Epithelial cell of proximal tubule (primary cell): ENCODE measurements at places on chromosomes 2 and 18. TPM values are rescaled to one million over a fixed set of nuclear protein-coding genes. Genes with fewer than 3 reads are reported as not detected.

The SKA1 gene
- total RNA-seq = 23.9 and 34.2 TPM in 2 replicates

- DNase-seq = no peak
Observed at GRCh38 chr18:5979971-5980457, 84.7 kb upstream of the TMEM200C start.

DNA sequence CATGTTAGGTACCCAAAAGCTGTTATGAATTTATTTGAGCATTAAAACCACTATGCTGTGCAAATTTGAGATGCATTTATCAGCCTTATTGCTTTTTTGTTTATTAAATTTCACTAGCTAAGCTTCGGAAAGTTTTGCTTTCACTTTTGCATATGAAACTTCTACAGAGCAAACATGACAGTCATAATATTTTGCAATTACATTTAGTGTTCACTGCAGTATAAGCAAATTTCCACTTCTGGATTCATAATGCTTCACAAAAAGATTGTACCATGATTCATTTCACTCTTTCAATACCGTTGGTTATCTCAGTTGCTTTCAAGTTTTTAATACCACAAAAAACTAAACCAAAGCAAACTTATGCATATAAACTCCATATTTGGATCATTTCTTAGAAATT lies 228.7 kb upstream of the SLC8A1 start:
- no peak for DNase-seq

DNA sequence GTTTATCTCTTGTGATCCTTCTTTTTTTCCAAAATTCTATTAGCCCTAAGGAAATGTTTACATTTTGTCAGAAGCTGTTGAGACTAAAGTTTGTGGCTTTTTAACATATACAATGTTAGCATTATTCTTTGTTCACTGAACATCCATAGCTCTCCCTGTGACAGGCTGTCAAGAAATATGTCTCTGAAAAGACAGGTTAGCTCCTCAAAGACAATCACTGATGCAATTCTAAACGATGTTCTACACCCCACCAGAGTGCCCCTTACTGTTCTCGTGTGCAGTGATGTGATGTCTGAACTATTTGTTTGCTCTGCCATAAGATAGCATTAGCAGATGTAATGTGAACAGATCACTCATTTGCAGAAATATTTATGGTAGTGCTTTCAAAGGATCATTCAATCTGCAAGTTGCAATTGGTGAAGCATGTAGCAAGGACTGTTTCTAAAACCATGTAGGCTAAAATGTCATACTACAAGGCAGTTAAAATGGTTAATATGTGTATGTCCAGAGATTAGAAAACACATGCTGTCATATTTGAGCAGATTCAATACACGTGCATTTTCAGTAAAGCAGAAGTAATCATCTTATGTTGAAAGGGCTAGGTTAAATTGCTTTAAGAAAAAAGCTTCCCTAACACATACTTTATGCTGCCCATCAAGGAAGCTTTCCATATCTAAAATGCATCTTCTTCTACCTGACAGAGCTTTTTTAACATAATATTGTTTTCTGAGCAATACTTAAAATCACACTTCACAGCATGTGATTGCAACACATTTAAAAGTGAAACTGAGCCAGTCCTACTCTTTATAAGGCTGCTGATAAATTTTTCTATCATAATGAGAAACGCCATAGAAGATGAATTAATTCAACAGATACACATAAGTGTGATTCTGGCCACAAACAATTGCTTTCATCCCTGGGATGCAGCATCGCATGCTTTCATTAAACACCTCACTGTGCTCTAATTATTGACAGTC lies 285.7 kb upstream of the UBE2E3 start:
- DNase-seq = no peak

DNA sequence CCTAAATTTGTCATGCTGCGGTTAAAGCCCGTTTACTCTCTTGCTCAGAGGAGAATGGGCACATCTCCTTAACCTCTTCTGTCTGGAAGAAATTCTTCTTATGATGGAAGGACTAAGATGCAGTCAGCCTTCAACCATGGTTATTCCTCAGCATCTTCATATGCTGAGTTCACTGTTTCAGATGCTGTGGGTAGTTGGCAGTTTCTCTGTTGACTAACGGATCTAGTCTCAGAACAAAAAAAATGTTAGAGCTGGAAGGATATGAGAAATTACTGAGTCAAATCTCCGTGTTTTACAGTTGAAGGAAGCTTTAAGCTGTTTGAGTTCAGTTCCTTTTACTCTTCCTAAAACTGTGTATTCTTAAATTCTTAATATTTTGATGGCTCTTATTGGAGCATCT lies 43.6 kb upstream of the PGAP1 start:
- no peak for DNase-seq

The MTHFD2 gene
- total RNA-seq = 57.0 and 126 TPM in 2 replicates

DNA sequence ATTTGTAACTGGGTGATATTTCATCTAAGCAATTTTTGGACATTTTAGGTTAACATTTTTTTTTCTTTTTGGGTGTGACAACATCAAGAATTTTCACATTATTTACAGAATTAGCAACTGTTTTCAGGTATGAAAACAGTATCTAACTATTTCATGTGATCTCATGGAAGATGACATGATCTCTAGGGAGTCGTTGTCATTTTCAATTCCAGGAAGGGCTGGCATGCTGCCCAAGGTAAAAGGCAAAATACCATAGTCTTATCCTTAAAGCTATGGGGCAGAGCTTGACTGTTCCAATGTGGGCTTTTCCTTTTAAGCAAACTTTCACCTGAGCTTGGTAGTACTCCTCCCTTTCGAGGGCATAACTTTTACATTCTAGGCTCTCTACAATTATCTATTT lies 443.7 kb downstream of the DSEL start:
- DNase-seq = no peak

The MEP1B gene
- total RNA-seq = not detected in 2 replicates

- DNase-seq = no peak
Observed at GRCh38 chr18:22348521-22349316, 69.0 kb downstream of the CTAGE1 start.

DNA sequence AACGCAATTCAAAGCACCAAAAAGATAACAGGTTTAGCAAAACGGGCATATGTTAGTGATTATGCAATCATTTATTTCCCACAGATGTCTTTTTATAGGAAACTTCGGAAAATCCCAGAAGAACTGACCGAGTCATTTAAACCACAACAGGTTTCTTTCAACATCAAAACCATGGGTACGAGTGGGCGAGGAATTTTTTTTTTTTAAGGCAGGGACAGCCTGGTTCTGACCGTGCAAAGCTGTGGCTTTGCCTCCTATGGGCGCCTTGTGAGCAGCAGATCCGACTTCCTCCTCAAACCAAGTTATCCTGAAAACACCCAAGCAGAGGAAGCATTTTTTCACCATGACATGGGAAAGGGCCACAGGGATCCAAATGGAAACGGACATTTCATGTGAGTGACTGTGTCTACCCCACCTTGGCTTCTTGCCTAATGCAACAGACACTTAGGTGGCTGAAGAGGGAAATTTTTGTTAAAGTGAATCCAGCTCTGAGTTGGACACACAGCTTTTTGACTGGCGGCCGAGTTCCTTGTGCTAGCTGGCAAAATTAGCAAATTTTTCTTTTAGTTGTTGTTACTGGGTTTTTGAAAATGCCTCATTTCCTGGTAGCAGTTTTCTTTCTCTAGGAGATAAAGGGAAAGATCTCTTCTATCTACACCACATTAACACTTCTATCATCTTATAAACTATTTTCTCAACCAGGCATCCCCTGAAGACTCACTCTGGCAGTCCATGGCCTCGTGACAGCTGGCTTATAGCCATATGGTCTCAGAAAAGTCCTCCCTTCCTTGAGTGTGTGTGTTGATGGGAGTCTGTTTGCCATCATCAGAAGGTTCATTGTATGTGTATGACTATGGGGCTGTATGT lies 487.4 kb upstream of the ZEB2 start:
- DNase-seq = peak; percentile 67

- DNase-seq = no peak
Observed at GRCh38 chr2:60440079-60440766, 113.2 kb downstream of the BCL11A start.

DNA sequence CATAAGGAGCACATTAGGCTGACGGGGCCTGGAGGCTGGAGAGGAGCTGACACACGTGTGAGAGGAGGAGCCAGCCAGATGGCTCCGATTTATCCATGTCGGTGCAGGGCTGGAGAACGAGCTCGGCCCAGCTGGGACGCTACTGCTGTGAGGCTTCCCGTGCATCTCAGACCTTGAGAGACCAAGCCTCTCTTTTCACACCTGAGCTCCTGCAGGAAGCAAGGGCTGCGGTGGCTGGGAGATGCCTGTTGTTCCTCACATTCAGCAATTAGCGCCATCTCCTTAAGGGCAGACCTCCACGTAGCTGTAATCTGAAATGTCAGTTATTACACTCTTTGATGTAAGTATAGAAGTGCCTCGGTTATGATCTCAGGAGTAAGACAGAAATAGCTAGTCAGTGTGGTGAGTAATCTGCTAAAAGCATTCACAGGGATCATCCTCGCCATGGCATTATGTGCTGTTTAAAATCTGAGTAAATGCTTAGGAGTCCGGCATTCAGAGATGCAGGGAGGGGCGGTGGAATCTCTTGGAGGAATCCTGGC lies 107.9 kb downstream of the PRKCE start:
- DNase-seq = no peak

DNA sequence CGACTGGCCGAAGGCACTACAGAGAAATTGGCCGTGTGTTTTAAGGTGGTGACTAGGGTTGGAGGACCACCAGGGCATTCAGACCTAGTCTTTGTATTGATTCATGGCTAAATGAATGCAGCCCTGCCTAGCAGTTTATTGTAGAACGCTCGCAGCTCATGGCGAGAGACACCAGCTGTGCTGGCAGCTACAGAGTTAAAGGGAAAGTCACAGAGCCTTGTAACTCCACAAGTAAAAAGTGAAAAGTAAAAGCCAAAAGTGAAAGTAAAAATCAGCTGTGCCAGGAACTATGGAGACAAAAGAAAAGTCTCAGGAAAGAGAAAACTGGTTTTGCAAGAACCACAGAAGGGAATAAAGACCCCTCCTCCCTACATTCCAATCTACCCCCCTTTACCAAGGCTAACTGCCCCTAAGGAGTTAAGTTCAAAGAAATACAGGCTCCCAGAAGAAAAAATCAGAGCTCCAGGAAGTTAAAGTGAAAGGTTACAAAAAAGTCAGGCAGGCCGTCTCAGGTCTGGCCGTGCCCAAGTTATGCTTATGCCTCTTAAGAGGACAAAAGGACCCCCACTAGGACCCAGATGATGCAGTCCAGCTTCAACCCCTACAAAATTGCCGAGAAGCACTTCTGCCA lies 46.4 kb upstream of the SELENOI start:
- no peak for DNase-seq

- no peak for DNase-seq
Observed at GRCh38 chr2:231968820-231969219, 7.3 kb downstream of the DIS3L2 start.

- DNase-seq = no peak
Observed at GRCh38 chr2:124683536-124684428, 658.7 kb downstream of the CNTNAP5 start.

- DNase-seq = no peak
Observed at GRCh38 chr18:6159426-6159825, 255.3 kb downstream of the L3MBTL4 start.

GRCh38 chr2:192585418-192585817 lies 390.7 kb upstream of the TMEFF2 start:
- DNase-seq = no peak

DNA sequence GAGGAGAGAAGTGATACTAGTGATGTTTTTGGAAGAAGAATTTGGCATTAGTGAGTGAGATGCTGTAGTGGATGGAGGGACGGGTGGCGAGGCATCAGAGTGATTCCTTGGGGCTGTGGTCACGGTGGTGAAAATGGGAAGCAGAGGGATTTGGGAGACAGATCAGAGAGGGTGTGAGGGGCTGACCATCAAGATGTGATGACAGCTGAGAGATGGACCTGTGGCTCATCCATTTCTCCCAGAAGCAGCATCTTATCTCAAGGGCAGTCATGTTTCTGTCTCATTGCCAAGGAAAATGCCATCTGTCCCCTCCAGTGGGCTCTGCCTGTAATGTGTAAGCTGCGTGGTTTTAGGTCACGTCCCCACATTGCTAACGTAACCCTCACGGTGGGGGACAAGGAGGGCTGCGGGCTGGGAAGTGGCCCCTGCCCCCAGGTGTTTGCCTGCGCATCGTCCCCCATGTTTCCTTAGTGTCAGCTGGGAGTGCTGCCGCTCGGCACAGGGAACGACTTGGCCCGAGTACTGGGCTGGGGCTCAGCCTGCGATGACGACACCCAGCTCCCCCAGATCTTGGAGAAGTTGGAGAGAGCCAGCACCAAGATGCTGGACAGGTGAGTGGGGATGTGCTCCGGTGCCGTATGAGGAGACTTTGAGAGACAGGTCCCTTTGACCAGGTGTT lies 91.0 kb downstream of the DGKD start:
- no peak for DNase-seq
